ENCODE measurements at places on chromosomes 3 and 15. TPM values are rescaled to one million over a fixed set of nuclear protein-coding genes. Genes with fewer than 3 reads are reported as not detected.

MYO1E gene
- 138 TPM for total RNA-seq

TRIM42 gene
- not detected for total RNA-seq

- no peak for DNase-seq
Observed at GRCh38 chr3:42159147-42159546, 68.0 kb downstream of the TRAK1 start.

GRCh38 chr3:22349215-22349851 lies 598.3 kb upstream of the ZNF385D start:
- no peak for DNase-seq

DNA sequence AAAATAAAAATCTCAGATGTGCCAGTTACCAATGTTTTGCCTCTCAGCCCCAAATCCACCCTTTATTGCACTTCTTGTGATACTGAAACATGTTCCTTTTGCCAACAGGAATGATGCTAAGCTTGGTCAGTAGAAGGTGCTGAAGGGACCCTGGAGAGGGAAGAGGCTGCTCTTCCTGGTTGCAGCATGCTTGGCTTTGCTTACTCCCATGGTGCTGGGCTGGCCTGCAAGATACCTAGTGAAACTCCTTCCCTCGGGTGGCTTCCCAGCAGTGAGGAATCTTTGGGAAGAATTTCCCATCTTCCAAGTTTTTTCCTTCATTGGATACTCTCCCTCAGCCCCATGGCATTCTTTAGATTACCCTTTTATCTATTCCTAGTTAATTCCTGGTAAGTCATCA lies 151.8 kb upstream of the TGFBR2 start:
- no peak for DNase-seq

GRCh38 chr3:150248888-150249681 lies 159.0 kb upstream of the TSC22D2 start:
- DNase-seq = no peak

DNA sequence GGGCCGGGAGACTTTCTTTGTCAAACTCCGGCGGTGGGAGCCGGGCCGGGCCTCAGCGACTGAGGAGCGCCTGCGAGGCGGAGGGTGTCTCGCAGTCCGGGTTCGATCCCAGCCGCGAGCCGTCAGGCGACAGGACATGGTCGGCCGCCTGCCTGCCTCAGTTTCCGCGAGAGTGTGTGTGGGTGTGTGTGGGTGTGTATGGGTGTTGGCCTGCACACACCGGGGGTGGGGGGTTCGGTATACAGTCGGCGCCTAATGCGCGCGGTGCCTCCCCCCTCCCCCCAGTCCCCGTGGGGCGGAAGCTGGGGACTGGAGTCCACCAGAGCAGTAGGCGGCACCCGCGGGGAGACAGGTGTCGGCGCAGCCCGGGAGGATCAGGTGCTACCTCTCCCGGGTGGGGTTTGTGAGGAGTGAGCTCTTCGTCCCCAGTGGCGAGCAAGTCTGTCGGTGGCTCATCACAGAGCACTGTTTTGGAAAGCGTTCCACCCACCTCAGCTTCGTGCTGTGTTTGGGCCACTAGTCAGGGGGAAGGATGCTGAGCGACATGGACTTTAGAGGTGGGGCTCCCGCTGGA lies 246.3 kb downstream of the GOLGA6L6 start:
- no peak for DNase-seq

DNA sequence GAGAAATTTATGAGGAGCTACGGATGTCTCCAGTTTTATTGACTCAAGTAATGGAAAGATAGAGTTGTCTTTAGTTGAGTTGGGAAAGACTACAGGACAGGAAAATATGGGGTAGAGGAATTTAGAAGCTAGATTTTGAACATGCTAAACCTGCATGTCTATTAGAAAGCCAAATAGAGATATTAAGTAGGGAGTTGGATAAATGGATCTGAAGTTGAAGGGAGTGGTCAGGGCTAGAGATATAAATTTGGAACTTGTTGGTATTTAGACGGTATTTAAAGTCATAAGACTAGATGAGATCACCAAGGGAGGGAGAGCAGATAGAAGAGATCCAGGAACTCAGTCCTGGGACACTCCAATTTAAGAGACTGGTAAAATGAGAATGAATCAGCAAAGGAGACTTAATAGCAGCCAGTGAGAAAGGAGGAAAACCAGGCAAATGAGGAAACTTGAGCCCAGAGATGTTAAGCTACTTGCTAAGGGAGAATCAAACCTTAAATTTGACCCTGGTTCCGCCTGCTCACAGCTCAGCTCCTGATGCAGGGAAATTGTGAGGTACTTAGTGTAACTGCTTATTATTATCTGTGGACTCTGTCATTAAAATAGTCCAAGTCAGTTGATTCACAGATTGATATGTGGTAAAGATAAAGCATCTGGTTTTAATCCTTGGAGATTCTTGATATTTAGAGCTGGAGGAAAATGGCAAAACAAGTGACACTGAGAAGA lies 35.8 kb downstream of the ABI3BP start:
- DNase-seq = no peak

Data from H1 (cell line).